A673 (cell line): ENCODE measurements at places on chromosomes 6 and 20. TPM values are rescaled to one million over a fixed set of nuclear protein-coding genes. Genes with fewer than 3 reads are reported as not detected.
A peak's percentile ranks its signal among the peaks of the same experiment; 100 is the strongest.

GRCh38 chr6:16639684-16640480 is 121.4 kb downstream of the ATXN1 start:
- DNase-seq, result no peak

DNA sequence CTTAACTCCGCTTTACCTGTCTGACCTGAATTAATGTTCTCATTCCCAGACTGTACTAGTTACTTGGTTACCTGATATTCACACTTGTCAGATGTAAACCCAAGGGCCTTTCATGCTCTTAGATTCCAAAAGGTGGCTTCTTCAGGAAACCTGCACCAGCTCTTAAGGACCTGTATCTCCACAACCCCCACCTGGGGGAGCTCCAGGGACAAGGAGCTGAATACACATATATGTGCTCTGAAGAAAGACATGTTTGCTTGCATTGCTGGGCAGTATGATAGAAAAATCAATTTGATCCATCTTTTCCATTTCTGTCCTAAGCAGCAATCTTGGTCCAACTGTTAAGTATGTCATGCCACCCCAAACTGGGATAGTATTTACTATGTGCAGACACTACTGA is 64.8 kb upstream of the POU3F2 start:
- peak; percentile 32 for DNase-seq

DNA sequence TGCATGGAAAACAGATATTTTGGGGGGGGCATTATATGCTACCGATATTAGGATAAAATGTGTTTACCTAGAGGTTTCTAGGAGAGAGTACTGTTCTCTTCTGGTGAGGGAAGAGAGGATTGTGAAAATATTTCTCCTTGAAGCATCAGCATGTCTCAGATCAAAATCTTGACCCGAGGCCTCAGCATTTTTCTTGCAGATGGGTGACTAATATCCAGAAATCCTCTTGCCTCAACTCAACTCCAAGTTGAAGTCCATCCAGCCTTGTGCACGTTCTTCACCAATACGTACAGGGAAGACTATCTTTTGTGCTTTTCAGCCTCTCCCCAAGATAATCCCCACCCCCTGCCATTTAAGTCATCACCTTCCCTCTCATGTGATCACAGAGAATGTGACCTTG is 59.5 kb downstream of the PRND start:
- no peak for DNase-seq

DNA sequence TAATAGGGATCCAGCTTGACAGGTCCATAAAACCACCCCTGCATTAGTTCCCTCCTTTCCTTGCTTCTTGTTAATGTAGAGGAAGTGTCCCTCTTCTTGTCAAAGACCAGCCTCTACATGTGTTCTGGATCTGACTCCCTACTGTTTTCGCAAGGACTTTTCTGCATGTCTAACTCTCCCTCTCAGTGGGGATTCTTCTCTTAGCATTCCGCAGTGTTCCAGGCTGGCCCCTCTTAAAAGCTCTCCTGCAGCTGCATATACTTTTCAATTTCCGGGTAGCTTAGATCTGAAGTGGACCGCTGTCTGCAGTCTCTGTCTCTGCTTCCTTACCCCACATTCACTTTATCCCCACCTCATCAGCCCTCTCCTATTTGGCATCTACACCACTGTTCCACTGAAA is 96.1 kb upstream of the MAN1A1 start:
- peak; percentile 80 for DNase-seq

DNA sequence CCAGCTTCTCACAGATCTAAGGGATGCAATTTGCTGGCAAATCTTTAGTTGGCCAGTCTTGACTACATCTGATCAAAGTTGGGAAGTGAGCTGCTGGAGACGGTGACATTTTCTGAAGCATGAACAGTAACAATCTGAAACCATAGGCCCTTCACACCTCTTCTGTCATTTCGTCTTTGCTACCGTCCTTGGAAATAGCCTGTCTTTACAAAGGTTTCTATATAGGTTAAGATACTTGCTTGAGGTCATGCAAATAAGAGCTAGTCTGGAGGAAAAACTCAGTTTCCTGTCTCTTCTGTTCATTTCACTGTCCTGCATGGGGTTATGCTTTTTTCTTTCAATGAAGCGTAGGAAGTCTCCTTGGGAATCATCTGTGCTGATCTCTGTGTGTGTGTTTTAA is 55.6 kb downstream of the CARMIL1 start:
- DNase-seq, result no peak

DNA sequence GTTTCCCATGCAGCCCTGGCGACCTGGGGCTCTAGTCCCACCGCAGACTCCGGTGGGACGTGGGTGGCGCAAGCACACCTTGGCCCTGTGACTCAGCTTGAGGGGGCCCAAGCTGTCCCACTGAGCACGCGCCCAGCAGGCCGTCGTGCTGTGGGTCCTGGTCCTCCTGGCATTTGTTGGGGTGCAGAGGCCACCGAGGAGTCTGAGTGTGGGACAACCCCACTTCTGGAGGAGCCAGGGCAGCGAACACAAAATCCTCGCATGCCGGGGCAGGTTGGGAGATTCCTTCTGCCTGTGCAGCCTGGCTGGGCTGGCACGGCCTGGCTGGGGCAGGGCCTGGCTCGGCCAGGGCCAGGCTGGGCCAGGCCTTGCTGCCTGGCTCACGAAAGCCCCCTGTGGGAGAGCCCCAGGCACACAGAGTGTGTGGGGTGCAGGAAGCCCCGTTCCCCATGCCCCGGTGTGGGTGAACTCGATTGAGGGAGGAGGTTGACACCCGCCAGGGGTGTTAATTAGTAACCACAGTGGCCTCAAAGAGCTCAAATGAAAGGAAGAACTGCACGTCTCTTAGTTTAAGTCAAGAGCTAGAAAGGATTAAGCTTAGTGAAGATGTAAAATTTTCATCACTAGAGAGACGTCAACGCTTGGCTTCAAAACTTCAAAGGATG is 1808.5 kb upstream of the DEFB115 start:
- no peak for DNase-seq

DNA sequence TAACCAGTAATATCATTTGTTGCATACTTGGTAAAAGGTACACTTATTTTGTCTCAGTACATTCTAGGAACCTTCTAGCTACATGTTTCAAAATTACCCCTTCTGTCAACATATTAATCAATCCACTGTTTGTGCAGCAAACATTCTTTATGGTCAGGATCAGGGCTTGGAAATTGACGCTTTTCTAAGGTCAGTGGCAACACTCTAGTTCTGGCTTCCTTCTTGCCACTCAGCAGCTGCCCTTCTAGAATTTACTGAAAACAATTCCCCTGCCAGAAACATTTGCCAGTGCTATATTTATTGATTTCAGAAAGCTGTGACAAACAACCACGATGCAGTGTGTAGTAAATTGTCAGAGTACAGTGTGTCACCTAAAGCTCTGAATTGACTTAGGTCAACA is 84.7 kb upstream of the FBXL4 start:
- DNase-seq, result no peak

GRCh38 chr20:11376420-11376819 is 541.3 kb upstream of the BTBD3 start:
- DNase-seq, result no peak

GRCh38 chr6:111478064-111478476 is 4.9 kb downstream of the REV3L start:
- no peak for DNase-seq

DNA sequence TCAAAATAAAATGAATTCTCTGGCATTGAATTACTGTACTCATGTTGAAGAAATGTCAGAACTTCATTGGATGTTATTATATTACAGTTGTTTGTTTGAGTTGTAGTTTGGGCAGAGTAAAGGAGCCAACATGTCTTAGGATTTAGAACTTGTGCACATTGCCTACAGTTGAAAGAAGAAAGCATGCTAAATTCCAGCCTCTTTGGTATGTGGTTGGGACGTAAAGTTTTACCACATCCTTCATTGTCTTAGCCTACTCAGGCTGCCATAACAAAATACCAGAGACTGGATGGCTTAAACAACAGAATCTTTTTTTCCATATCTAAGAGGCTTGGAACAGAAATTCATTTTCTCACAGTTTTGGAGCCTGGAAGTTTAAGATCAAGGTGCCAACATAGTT is 42.4 kb downstream of the HFE start:
- DNase-seq, result no peak

DNA sequence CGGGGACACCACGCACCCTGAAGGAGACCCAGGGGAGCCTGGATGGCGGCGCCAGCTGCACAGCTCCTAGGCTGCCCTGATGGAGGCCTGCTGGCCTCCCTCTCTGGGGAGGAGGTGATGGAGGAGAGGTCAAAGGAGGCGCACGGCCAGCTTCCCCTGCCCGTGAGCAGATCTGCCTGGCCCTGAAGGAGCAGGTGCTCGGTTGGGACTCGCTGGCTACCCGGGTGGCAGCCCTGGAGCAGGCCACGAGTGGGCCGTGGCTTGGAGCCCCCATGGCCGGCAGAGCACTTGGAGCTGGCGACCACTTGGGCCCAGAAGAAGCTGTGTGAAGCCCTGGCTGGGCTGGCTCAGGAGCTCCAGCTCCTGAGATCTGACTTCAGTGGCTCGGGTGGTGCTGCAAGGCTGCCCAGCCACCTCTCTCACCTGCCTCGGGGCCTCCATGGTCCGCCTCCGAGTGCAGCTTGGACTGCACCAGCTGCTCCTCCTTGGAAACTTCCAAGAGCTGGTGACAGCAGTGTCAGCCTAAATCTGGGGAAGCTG is 7.5 kb upstream of the RAET1E start:
- DNase-seq, result no peak

GRCh38 chr20:57526087-57526884 is 1.3 kb upstream of the CTCFL start:
- peak; percentile 44 for DNase-seq

GRCh38 chr20:37276494-37277252 is 12.8 kb upstream of the MANBAL start:
- peak; percentile 50 for DNase-seq

DNA sequence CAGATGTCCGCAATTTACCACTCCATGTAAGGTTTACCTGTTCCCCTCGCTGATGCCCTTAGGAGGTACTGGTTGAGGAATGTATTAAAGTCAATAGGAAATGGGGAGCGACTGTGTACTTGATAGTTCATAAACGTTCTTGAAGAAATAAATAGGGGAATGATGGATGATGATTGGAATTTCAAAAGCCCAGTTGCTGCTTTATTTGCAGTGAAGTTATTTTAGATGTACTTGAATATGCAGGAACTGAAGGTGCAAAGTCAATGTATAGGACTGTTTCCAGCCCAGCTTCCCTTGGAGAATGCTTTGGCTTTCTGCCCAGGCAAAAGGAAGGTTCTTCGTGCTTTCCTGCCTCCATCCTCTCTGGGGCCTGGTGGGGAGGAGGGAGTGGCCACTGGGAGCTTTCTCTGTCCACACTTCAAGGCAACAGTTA is 19.8 kb downstream of the ADGRF5 start:
- DNase-seq, result no peak

DNA sequence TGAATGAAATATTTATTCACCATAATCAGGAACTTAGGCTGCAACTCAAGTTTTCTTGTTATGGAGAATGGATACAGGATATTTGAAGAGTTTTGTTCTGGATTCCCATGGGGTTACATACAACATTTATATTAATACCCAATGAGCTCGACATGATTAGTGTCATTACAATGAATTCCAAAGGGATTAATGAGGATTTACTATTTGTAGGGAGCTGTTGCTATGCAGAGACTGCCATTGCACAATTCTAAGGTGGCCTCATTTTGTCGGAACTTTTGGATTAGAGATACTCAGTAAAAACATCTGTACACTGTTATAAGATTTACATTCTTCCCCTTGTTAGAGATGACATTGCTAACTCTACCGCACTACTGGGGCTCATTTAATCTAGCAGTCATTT is 586.8 kb upstream of the MAP3K7 start:
- DNase-seq, result peak; percentile 42

DNA sequence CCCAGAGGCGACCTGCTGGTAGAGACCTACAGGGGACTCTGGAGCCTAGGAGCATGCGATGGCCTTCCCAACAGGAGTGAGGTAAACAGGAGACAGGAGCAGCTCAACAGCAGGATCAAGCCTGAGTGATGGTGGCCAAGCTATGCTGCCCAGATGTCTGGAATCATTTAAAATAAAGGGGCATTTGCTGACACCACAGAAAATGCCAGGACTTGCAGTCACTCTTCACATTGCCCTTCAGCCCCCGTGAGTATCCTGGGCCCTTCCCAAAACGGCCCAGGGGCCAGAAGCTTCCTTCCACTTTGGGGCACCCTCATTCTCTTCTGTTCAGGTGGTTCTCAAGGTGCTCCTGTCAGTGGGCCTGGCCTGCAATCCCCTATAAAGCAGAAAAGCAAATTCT is 23.2 kb downstream of the INSM1 start:
- DNase-seq, result no peak

GRCh38 chr6:6685249-6686040 is 96.9 kb downstream of the LY86 start:
- no peak for DNase-seq

GRCh38 chr20:2114990-2115681 is 13.5 kb downstream of the STK35 start:
- DNase-seq, result no peak

ATF6B gene
- 70.2 and 74.7 TPM in 2 replicates for total RNA-seq

MPIG6B gene
- total RNA-seq, result not detected in 2 replicates

MEP1A gene
- not detected in 2 replicates for total RNA-seq

PKIG gene
- total RNA-seq, result 58.5 and 64.9 TPM in 2 replicates

MCM8 gene
- 49.7 and 56.4 TPM in 2 replicates for total RNA-seq

SLC32A1 gene
- total RNA-seq, result not detected in 2 replicates

RBBP8NL gene
- not detected in 2 replicates for total RNA-seq
